ENCODE measurements at places on chromosomes 16 and 17.

GRCh38 chr17:78258323-78259191, 27.1 kb downstream of the TMEM235 start:
- DNase-seq: peak; percentile 65

DNA sequence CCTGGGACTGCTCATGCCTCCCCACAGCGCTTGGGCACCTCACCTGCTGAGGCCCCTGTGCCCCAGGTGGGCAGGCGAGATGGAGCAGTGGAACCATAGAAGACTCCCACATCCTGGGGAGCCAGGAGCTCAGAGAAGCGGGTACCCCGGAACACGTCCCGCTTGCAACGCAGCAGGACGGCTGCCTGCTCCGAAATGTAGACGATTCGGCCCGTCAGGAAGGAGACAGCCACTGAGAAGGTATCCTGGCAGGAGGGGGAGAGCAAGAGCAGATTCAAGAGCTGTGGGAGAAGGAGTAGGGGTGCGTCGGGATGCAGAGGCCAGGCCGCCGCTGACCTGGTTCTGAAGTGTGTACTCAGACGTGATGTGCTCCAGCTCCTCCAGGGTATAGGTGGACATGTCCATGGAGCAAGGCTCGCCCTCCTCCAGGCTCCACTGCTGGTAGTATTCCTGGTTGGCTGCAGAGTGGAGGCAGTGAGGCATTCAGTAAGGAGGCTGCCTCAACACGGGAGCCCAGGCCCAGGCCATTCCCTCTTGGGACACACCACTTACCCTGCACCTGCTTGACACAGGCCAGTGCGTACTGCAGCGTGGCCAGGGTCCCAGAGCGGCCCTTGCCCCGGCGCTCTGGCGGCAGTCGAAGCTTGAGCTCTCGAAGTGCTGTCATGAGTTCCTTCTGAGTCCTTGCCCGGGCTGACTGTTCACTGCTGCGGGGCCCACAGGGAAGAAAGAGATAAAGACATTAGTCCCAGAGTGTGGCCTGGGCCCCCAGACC, 2.6 kb downstream of the PER1 start:
- DNase-seq: no peak

DNA sequence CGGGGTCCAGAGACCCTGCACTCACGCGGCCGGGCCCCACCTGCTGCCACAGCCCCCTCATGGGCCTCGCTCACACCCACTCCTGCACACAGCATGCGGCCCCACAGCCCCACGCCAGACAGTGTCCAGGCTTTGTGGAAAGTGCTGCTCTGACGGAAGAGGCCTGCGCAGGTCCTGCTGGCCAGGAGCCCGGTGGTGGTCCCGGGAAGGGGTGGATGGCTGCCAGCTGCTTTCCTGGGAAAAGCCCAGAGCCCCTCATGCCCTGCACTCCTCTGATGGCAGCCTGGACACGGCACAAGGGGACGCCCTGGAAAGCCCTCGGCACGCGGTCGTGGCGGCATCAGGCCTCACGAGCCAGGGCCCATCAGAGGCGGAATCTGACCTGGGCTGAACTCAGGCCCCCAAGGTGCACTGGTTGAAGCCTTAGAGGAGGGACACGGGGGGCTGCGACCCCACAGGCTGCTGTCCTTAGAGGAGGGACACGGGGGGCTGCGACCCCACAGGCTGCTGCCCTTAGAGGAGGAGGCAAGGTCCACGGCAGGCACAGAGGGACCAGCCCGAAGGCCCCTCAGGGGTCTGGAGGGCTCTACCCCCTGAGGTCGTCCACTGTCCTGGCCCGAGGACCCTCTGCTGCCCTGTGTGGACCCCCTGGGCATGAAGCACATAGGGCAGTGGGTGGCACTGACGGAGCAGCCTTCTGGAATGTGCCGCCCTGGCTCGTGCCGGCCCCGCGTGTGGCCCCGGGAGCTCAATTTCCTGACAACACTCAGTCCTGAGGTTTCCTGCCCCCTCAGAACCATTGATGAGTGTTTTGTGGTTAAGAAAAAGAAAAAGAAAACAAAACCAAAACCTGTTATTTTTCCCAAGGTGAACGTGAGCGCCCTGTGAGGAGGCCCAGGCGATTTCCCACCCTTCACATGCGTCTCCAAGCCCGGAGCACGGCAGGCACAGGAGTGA, 22.1 kb downstream of the SOX8 start:
- DNase-seq: peak; percentile 33

GRCh38 chr16:72189865-72190371, 18.0 kb upstream of the PMFBP1 start:
- DNase-seq: no peak

DNA sequence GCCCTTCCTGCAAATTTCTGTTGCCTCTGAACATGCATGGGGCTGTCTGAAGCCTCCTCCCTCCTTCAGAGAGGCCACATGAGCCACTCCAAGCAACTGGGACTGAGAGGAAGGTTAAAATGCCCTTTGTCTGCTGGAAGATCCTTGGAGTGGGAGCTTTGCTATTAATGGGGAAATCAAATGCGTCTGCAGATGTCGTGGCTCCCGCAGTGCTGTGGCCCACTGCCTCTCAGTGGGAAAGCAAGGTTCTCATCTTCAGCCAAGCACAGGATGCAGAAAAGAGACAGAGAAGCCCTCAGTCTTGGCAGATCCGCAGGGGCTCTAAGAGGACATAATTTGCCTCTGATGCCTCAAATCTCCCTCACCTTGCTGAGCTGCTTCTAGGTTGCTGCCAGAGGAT, 34.8 kb downstream of the PEMT start:
- DNase-seq: no peak

- DNase-seq: no peak
These were observed 10.8 kb downstream of the ASPHD1 start for GRCh38 chr16:29910819-29911675.

DNA sequence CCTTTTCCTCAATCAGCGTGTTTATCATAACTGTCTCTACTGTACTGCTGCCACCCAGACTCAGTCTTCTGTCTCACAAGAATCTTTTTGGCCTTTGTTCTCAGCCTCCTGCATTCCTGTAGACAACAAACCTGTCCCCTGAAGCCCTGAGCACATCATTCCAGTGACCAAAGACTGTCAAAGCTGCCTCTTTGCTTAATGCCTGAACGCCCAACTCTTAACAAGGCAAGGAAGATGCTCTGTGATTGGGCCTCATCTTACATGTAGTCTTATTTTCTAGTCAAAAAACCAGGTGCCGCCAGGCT, 29.3 kb upstream of the AQP8 start:
- no peak for DNase-seq

DNA sequence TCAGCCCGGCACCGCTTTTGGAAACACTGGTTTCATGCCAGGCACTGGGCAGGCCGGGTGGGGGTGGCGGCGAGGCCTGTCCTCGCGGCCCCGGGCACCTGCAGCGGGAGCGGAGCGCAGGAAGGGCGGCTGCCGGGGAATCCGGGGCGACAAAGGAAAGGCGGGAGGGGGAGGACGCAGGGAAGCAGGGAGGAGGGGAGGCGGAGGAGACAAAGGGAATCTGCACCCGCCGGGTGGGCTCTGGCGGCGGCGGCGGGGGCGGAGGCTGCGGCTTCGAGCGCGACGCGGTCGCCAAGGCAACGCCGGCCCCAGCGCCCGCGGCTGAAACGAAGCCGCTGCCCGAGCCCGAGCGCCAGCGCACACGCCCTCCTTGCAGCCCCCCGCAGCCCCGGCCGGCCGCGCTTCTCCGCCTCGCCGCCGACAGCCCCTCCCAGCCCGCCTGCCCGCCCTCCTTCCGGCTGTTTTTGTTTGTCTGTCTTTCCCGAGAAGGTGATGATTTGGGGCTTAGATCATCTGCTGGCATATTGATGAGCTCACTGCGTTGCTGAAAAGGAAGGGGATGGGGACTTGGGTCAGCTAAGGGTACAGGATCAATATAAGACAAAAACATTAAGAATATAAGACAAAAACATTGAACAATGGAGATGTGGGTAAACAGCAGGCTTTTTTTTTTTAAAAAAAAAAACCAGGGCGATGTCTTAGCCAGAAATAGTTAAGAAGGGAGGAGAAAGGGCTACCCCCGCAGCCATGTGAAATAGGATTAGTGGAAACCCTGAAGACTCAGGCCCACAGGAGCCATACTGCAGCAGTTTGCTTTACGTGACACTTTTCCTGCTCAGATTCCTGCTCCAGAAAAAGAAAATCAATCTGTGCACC, 32.7 kb downstream of the CDK5R1 start:
- peak; percentile 41 for DNase-seq

GRCh38 chr16:61780161-61780560, 256.1 kb downstream of the CDH8 start:
- no peak for DNase-seq

DNA sequence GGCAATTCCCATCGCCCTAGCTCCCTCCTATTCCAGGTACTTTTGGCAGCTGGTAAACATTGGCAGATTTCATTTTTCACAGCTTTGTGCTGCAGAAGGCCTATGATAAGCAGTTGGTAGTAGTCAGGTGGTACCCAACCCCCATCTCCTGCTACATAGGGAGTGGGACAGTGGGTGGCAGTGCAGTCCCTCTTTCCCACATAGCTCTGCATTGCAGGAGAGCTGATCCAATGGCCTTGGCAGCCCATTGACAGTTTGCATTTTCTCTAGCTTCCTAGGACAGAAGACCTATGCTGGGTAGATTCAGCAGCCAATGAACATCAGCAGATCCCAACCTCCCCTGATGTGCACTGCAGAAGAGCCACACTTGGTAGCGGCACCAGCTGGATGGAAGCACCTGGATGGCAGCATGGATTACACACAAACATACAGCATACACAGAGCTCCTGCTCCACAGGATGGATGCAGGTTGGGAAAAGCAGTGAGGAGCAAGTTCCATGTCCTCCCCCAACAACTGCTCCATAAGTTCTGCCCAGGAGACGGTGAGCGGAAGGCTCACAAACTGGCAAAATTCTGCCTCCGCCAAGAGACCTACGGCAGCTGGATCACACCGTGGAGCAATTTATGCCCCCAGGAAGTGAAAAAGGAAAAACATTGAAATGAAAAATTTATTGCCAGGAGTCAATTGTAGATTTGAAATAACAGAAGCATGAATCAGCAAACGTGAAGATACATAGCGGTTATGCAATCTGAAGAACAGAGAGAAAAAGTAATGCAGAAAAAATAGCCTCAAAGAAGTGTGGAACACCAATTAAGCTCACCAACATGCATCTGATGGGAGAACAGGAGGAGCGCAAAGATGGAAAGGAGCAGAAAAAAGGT, 95.7 kb downstream of the CACNG1 start:
- DNase-seq: no peak

DNA sequence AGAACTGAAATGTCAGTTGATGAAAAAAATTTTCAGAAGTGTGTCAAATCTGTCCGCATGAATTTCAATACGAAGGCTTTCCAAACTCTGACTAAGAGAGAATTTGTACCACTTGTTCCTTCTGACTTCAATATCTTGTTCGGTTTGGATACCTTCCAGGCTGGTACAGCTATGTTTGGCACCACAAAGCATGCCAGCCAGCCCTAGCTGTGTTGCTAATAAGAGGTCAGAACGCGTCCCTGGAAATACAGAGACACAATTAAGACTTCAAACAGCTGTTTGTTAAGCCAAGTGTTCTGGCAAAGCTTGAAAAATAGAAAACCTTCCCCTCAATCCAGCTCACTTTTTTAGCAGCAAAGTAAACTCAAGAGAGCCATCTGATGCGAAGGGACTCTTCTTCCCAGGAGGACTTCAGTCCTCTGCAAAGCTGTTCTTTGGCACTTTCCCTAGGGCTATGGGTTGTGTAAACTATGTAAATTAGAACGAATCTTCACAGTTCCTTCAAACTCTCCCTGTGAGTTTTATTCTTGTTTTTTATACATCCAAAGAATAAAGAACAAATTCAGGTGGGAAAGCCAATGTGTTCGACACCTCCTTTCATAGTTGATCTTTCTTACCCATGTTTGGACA, 35.1 kb downstream of the GRB2 start:
- no peak for DNase-seq

- no peak for DNase-seq
These were observed 79.4 kb downstream of the RBFOX3 start for GRCh38 chr17:79531191-79532095.

GRCh38 chr17:47427985-47428384, 102.9 kb upstream of the NPEPPS start:
- DNase-seq: no peak

- no peak for DNase-seq
These were observed 3.9 kb downstream of the ACAP1 start for GRCh38 chr17:7340179-7340578.

- peak; percentile 33 for DNase-seq
These were observed 21.0 kb downstream of the SLC7A6OS start for GRCh38 chr16:68289621-68290329.

DNA sequence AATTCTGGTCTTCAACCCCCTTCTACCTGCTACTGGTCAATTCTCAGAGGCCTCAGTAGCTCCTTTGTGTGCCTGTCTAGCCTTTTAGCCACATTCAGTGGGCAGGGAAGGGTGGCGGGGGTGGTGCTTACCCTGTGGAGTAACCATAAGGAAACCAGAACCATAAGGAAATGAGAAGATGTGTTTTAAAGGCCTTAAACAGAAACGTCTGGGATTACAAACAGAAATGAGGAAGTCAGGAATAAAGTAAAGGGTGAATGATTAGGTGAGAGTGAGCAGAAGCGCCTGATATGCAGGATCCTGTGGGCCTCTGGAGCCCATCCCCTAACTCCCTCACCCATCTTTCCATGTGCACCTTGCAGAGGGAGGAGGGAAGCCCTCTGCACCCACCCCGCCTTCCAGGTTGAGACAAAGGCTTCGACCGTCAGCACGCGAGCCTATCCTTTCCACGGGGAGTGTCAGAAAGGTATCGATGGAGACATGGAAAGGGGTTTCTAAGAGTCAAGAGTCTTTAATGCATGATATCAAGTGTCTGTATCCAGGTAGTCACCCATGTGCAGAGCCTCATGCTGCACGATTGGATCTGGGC, 20.4 kb downstream of the KIAA0513 start:
- DNase-seq: no peak

DNA sequence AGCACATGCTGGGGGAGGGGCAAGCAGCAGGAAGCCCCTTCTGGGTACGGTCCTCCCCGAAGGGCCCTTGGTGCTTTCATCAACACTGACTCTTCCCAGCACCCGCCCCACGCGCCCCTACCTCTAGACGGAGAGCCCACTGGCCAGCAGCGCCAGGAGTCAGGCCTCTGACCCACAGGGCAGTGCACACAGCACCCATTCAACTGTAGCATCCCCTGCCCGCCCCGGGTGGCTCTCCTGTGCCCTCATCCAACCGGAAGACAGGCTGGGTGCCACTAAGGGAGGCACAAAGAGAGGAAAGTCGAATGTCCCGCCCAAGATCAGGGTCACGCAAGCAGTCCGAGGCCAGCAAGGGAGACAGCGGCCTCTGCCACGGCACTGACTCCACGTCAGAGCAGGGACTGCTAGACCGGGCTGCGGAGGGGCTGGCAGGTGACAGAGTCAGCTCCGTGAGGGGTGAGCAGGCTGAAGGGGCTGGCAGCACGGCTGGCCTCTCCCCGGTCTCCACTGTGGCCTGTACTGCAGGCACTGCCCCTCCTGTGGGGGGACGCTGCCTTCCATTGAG, 9.8 kb downstream of the MSRB1 start:
- DNase-seq: no peak

Measured in stimulated activated CD4-positive, alpha-beta T cell treated with anti-CD3 and anti-CD28 coated beads, Interleukin-2, amount 100 ng/mL, for 4 hours (primary cell).